ENCODE measurements at places on chromosomes 4 and X. TPM values are rescaled to one million over a fixed set of nuclear protein-coding genes. Genes with fewer than 3 reads are reported as not detected.

DNA sequence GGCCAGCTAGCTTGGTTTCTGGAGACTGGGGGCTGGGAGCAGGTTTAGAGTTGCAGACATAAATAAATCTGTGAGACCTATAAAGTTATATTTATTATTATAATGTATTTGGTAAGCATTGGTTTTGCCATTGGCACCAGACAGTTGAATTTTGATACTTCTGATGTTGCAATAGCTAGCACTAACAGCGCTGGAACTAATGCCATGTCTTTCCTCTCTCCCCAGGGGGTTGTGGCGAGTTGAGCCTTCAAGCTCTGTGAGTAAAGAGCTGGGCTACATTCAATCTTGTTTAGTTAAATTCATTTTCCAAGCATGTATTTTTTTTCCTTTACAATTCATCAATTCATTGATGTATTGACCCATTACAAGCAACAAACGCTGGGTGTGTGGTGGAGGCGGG lies 358.7 kb upstream of the NR3C2 start:
- no peak for DNase-seq

- DNase-seq, result no peak
Measured at GRCh38 chr4:181259081-181259709, 984.0 kb upstream of the TENM3 start.

- DNase-seq, result peak; percentile 60
Measured at GRCh38 chrX:76253432-76253831, 80.6 kb downstream of the PBDC1 start.

HMX1 gene
- total RNA-seq, result 0.19 TPM

KDR gene
- total RNA-seq, result 2.4 TPM
